ENCODE measurements at places on chromosomes 13 and 19.

GRCh38 chr19:27906081-27906480 is 1306.9 kb downstream of the UQCRFS1 start:
- DNase-seq: no peak

- DNase-seq: no peak
Observed at GRCh38 chr13:33665626-33666175, 152.2 kb upstream of the RFC3 start.

DNA sequence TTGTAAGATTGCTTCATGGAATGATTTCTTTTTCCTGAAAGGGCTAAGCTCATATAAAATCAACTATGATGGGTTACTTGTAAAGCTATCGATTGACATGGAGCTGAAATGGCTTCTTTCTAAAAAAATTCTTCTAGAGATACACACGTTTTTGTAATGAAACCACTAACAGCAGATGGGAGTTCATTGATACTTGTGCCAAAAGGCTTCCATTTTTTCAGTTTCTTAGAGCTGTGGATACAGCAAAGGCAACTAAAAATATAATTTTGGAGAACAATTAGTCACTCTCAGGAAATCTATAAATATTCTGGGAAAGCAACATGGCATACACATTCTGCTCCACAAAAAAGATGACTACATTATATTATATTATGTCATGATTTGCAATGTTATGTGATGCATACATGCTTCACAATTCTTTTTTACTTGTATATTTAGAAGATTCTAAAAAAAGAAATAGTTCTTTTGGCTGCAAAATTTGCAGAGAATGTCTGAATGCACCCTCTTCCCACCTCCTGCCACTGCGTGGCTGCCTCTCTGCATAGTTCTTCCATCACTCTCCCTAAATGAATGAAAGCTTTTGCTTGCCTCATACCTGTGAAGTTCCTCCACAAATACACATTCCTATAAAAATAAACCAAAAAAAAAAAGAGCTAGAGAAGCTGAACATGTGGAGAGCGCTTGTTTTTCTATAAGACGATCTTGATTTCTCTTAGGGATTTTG is 802.5 kb downstream of the EFNB2 start:
- DNase-seq: no peak

DNA sequence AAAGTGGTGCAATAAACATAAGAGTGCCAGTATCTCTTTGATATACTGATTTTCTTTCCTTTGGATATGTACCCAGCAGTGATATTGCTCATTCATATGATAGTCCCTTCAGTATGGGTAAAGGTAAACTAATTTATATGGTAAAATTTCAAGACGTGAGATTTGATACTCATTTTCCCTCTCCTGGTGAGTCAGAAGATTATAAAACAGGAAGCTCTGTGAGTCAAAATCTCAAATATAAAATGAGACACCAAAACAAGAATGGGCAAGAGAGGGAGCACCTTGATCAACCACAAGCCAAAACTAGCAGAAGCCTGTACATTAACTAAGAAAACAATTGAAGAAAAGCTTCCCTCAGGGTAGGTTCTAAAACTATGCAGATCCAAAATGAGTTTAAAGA is 216.3 kb downstream of the SLITRK6 start:
- DNase-seq: no peak

GRCh38 chr13:41500511-41500910 is 43.2 kb downstream of the RGCC start:
- no peak for DNase-seq

GRCh38 chr19:10412257-10412977 is 7.9 kb upstream of the PDE4A start:
- no peak for DNase-seq

- DNase-seq: no peak
Observed at GRCh38 chr13:26377038-26377437, 123.1 kb downstream of the CDK8 start.

- no peak for DNase-seq
Observed at GRCh38 chr19:44308011-44308410, 3.2 kb upstream of the ZNF235 start.

DNA sequence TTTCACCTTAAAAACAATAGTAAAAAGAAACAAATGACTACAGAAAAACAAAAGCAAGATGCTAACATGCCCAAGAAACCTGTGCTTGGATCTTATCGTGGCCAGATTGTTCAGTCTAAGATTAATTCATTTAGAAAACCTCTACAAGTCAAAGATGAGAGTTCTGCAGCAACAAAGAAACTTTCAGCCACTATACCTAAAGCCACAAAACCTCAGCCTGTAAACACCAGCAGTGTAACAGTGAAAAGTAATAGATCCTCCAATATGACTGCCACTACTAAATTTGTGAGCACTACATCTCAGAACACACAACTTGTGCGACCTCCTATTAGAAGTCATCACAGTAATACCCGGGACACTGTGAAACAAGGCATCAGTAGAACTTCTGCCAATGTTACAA is 6.0 kb downstream of the CKAP2 start:
- no peak for DNase-seq

- no peak for DNase-seq
Observed at GRCh38 chr13:97727991-97728390, 225.5 kb upstream of the IPO5 start.

- DNase-seq: no peak
Observed at GRCh38 chr13:34578471-34578870, 363.6 kb upstream of the NBEA start.

- no peak for DNase-seq
Observed at GRCh38 chr13:89115307-89115706, 1444.1 kb downstream of the SLITRK5 start.

- DNase-seq: no peak
Observed at GRCh38 chr13:30877335-30877734, 28.7 kb upstream of the MEDAG start.

- DNase-seq: no peak
Observed at GRCh38 chr13:38684714-38685113, 2.2 kb upstream of the FREM2 start.

DNA sequence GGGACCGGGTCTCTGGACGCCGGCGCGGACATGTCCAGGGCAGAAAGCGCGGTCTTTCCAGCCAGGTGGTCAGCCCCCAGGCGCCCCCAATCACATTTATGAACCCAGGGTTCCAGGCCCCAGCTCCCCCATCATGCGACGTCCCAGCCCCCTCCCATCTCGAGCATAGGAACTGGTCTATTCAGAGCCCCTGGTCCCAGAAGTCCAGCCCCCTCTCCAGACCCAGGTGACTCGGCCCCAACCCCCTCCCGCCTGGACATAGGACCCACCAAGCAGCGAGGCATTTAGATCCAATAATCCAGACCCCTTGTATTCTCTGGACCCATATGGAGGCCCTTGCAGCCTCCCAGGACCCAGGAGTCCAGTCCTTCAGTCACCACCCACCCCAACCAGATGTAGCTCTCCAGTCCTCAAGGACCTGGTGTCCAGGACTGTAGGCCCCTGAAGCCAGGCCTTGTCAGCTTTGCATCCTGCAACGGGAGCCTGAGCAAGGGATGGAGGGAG is 501 bp downstream of the APLP1 start:
- no peak for DNase-seq

DNA sequence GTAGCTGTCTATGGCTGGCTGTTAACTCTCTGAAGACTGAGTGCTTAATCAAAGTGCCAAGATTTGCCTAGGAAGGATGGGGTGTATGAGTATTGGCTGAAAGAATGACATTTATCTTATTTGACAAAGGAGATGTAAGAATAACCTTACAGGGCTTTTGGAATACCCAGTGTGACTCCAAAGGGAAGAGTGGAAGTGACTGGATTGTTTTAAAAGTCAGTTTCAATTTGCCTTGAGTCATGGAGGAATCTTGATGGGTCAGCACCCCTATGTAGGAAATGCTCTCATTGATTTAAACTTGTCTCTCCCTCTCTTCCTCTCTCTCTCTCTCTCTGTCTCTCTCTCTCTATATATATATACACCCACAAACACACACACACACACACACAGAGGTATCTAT is 118.4 kb upstream of the CLDN10 start:
- DNase-seq: no peak

GRCh38 chr13:77583581-77583980 is 48.1 kb downstream of the SCEL start:
- no peak for DNase-seq

- no peak for DNase-seq
Observed at GRCh38 chr19:29851769-29852521, 40.2 kb downstream of the CCNE1 start.

GRCh38 chr13:49821216-49822009 is 28.9 kb upstream of the KPNA3 start:
- no peak for DNase-seq

- DNase-seq: no peak
Observed at GRCh38 chr13:40456979-40457553, 209.4 kb downstream of the FOXO1 start.

GRCh38 chr13:111577956-111578605 is 257.6 kb downstream of the TEX29 start:
- DNase-seq: no peak

- DNase-seq: no peak
Observed at GRCh38 chr19:47765523-47766358, 12.8 kb upstream of the SELENOW start.

DNA sequence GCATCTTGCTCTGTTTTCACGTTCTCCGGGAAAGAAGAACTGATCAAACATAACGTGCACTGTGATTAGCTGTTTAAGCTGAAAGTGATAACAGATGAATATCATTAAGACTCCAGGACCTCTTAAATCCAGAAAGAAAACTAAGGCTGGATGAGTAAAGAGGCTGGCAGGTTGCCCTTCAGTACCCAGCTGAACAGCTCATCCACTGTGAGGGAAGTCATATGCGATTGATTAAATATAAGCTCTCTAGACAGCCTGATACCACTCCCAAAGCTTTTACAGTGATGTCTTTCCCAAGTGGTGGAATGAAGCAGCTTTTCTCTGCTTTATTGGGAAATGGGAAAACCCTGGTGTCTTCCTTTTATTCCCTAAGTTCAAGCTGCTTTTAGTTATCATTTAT is 116.9 kb downstream of the EFNB2 start:
- DNase-seq: no peak

GRCh38 chr19:993831-994393 is 6.3 kb upstream of the GRIN3B start:
- DNase-seq: no peak

- no peak for DNase-seq
Observed at GRCh38 chr13:99165753-99166587, 34.7 kb upstream of the UBAC2 start.

- no peak for DNase-seq
Observed at GRCh38 chr13:73339086-73339485, 280.3 kb downstream of the KLF5 start.

- DNase-seq: no peak
Observed at GRCh38 chr13:94921181-94921580, 208.8 kb upstream of the SOX21 start.

GRCh38 chr19:33861950-33862349 is 65.3 kb downstream of the KCTD15 start:
- no peak for DNase-seq

Data from vagina (tissue), 2 donors.